Bladder microvascular endothelial cell (primary cell): ENCODE measurements at places on chromosomes 12 and 14. TPM values are rescaled to one million over a fixed set of nuclear protein-coding genes. Genes with fewer than 3 reads are reported as not detected.

The MYL2 gene
- 0.81 TPM in 1 of 2 replicates, not detected in the other for total RNA-seq

The SLCO1B3 gene
- total RNA-seq, result not detected in 2 replicates

The RDH12 gene
- not detected in 2 replicates for total RNA-seq

The BCL11B gene
- total RNA-seq, result under 0.01 TPM in 2 replicates

The MAP1LC3B2 gene
- total RNA-seq, result 0.31 and 0.32 TPM in 2 replicates

The IFNG-AS1 gene
- total RNA-seq, result not detected in 2 replicates

The EGLN3 gene
- total RNA-seq, result 1.1 and 1.4 TPM in 2 replicates

The C12orf50 gene
- total RNA-seq, result not detected in 2 replicates

The APOF gene
- not detected in 2 replicates for total RNA-seq

The BEGAIN gene
- total RNA-seq, result 0.44 TPM in 1 of 2 replicates, not detected in the other

The KRT79 gene
- not detected in 2 replicates for total RNA-seq

The SLCO1B1 gene
- not detected in 2 replicates for total RNA-seq

The KRT6A gene
- total RNA-seq, result 0.76 and 0.97 TPM in 2 replicates

The VRTN gene
- not detected in 2 replicates for total RNA-seq

The SERPINA1 gene
- total RNA-seq, result not detected in 2 replicates

The LTBR gene
- total RNA-seq, result 30.6 and 46.2 TPM in 2 replicates

The SERPINA3 gene
- 0.16 and 0.19 TPM in 2 replicates for total RNA-seq

The CCDC197 gene
- not detected in 2 replicates for total RNA-seq

The COPS7A gene
- 27.8 and 75.8 TPM in 2 replicates for total RNA-seq

The PTPRB gene
- total RNA-seq, result 78.5 and 270 TPM in 2 replicates

The DAO gene
- total RNA-seq, result not detected in 2 replicates

The KLRC1 gene
- not detected in 2 replicates for total RNA-seq

The MYO1H gene
- not detected in 2 replicates for total RNA-seq

The ABHD12B gene
- total RNA-seq, result not detected in 2 replicates

The SELPLG gene
- total RNA-seq, result 0.16 and 0.25 TPM in 2 replicates

The CDCA4 gene
- 31.0 and 38.5 TPM in 2 replicates for total RNA-seq

The RPGRIP1 gene
- under 0.01 and 0.19 TPM in 2 replicates for total RNA-seq

The OGFOD2 gene
- 7.9 and 11.8 TPM in 2 replicates for total RNA-seq

The COX8C gene
- not detected in 2 replicates for total RNA-seq

The TMEM179 gene
- 0.19 TPM in 1 of 2 replicates, not detected in the other for total RNA-seq

The GOLGA5 gene
- total RNA-seq, result 22.3 and 29.1 TPM in 2 replicates

The POTEM gene
- not detected in 2 replicates for total RNA-seq

The LIN7A gene
- total RNA-seq, result 0.31 and 0.32 TPM in 2 replicates

The C3AR1 gene
- 0.06 TPM in 1 of 2 replicates, not detected in the other for total RNA-seq

The CELA1 gene
- total RNA-seq, result not detected in 2 replicates
